H4 (cell line): ENCODE measurements at places on chromosomes 16 and 17.

GRCh38 chr17:59353106-59353854, 21.8 kb downstream of the YPEL2 start:
- DNase-seq = no peak

DNA sequence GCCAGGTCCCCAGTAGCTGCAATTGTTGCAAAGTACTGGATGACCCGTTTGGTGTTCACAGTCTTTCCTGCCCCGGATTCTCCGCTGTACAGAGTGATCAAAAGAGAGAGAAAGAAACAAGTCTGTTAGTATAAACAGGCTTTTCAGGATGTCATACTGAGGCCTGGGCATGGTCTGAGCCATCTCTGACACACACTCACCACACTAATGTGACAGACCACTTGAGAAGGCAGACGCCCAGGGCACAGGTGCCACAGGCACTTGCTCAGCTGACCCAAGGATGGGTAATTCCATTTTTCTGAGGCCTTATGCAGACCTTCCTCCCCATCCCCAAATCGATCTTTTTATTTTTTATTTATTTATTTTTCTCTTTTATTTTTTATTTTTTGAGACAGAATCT, 7.5 kb downstream of the MYH3 start:
- no peak for DNase-seq

DNA sequence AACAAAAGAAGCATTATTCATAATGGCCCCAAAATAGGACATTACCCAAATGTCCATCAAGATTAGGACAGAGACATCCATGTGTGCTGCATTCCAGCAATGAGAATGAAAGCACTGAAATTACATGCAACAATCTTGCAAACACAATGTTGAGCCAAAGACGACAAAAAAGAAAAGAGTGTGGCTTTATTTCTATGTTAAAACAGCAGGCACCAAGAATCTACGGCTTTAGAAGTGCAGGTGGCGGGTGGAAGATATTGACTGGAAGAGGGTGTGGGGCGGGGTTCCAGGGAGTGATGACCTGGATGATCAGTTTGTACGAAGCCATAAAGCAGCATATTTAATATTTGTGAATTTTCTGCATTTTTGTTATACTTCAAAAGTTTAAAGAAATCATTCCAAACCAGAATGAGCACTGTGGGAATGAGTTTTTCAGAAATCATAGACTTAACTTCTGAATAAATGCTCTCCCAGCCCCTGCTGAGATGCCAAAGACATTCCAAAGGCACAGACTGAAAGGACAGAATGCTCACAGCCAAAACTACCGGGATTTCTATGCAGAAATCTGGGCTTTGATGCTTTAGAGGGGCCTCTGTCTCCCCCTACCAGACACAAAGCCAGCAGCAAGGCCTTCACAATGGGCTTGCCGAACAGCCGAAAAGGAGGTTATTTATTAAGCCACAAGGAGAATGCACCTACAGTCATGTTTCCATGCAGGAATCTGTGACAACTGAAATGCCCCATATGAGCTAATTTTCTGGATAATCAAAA, 361.6 kb downstream of the GRIN2A start:
- no peak for DNase-seq

GRCh38 chr17:75394332-75394918, 11.1 kb downstream of the GRB2 start:
- no peak for DNase-seq

- no peak for DNase-seq
Observed at GRCh38 chr17:3911271-3912053, 4.8 kb downstream of the P2RX1 start.

DNA sequence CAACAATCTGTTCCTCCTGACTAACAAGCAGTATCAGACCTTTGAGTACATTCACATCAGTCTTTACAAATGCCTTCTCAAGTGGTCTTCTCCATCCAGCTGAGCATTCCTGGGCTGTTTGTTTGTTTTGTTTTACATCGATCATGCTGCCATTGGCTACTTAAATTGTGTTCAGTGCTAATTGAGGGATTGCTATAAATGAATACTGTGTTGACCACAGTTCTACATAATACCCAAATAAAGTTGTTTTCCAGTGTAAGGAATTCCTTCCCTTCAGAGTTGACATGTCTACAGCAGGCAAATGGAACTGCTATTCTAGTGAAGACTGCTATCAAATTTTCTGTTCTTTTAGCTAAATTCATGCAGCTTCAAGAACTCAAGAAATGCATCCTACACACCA, 3.2 kb downstream of the CDH8 start:
- DNase-seq = no peak

- no peak for DNase-seq
Observed at GRCh38 chr17:63984236-63984635, 11.5 kb upstream of the SCN4A start.

DNA sequence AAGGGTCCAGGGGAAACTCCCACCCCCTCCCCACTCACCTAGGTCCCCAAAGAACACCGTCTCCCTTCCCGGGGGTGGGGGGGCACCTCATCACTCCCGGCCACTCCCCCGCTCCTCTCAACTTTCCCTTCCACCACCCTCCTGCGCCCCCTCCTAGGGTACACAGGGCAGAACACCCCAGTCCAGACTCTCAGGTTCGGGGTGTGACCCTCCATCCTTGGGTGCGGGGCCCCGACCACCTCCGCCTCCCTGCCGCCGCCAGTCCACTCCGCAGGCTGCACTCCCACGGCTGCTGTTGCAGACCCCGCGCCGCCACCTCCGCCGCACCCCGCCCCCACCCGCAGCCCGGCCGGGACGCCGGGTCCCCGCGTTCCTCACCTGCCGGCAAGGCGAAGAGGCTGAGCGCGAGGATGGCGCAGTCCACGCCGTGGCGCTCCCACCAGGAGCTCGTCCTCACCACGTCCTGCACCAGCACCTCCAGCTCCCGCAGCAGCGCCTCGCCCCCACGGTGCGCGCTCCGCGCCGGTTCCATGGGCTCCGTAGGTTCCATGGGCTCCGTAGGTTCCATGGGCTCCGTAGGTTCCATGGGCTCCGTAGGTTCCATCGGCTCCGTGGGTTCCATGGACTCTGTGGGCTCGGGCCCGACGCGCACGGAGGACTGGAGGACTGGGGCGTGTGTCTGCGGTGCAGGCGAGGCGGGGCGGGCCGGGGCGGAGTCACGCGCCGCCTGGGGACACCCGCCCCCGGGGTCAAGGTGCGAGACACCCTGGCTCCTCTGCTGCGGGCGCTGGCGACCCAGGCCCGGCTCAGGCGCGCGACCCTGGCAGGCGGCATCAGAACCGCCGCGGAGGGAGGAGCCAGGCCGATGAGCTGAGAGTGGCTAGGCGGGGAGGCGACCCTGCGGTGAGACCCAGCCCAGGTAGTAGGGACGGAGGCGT, at the start of gene FADS6:
Gene FADS6, minus strand, starts transcription at position 660 of the 938 bp plus-strand sequence. Its CDS starts 38 bp downstream, at position 622.
- no peak for DNase-seq

DNA sequence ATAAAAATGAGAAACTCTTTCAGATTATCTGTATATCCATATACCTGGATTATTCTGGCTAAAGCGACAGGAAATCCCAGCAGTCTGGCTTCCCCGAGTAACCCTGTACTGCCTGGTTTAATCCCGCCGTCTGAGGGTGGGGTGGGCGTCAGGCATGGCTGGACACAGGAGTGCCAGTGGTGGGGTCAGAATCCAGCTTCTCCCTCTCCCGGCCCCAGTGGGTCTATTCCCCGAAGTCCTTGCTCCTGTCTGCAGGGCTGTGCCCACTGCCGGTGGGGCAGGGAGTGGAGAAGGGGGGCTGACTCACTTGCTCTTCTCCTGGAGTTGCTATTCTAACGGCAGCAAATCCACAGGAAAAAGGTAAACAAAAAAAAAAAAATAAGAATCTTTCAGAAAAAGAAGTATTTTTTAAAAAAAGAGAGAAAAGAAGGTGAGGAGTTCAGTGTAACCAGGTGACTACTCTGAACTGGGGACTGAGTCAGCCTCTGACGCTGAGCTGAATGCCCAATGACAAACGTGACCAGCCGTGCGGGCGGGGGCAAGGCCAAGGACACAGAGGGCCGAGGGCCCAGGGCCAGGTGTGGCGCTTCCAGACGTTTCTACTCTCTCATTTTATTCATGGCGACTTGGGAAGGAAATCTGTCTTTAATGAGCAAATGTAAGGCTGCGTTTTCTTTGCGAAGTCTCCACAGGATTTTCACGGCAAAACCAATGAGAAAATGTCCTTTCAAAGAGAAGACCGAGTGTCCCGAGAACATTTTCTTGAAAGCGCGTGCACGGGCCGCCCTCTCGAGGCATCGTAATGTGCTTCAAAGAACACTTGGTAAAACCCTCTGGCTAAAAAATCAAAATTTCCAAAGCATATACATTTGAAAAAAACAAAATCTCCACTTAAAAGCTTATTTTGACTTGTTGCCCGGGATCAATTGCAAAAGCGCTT, 20.2 kb downstream of the FOXF1 start:
- no peak for DNase-seq

DNA sequence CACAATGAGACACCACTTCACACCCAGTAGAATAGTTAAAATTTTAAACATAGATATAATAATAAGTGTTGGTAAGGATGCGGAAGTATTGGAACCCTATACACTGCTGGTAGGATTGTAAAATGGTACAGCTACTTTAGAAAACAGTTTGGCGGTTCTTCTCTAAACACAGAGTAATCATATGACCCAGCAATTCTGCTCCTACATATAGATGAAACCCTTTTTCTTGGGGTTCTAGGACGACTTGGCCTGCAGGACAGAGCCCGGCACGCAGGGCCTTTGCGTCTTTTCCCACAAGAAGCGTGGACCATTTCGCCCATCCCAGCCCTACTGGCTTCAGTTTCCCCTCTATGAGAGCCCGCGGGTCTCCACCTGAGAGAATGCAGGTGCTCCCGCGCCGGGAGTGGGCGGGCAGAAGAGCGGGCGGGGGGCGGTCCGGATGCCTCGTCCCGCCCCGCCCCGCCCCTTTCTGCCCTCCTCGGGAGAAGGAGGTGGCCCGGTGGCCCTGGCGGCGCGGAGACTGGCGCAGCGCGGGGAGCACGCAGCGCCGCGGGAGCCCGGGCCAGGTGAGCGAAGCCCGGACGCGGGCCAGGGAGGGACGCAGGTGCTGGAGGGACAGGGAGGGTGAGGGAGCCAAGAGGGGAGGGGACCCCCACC, at the start of gene SDR42E2:
Gene SDR42E2, plus strand, starts transcription at position 508 of the 657 bp plus-strand sequence. CDS start 3,077 bp downstream, outside the sequence.
- DNase-seq = no peak

DNA sequence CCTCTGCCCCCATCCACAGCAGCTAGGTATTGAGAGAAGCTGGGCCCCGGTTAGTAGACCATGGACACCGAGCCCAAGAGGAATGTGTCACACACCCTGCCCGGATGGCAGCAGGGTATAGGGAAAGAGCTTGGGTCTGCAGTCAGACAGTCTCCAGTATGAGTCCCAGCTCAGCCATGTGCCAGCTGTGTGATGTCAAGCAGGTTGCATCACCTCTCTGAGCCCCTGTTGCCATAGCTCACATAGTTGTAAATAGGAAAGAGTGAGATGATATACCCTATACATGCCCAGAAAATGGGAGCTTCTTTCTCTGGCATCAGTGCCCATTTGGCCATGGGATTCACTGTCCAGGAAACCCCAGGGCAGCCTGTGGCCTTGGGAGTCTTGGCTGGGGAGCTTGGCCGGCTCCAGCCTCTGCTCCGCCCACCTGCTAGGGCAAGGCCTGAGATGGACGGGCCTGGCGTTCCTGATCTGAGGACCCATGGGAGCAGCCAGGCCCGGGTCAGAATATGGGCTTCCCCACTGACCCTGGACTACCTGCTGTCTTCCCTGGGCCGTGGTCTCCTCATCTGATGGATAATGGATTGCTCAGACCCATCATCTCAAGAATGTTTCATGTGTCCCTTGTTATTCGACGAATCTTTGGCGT, 13.2 kb downstream of the CD300LG start:
- no peak for DNase-seq

DNA sequence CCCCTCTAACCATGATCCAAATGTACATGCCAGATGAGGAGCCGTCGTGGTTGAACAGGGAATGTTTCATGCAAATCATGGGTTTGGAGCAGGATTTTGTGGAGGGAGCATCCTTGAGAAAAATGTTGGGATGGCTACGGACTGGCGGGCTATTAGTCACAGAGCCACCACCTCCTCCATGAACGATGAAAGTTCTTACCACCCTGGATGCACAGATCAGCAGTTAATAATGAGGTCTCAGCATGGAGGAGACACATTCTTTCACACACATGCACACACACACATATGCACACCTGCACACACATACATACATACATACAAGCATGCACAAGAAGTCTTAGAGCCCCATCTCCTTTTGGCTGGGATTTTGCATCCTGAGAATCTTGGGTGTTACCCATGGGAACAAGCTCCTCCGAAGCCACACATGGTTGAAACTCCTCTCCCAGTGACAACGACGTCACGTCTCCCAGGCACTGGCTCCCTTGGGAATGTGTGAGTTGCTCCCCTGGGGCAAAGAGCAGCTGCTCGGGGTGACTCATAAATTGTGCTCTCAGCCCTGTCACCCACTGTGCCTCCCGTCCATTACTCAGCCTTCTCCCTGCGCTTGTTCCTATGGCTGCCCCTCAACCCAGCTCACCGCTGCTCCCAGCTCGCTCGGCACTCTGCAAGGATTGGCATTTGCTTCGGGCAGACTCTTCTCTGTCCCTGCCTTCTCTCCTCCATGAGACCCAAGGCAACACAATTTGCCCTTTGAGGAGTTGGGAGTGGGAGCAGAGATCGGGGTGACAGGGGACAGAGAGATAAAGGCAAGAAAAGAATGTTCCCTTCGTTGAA, 344.6 kb downstream of the SOX9 start:
- DNase-seq = peak; percentile 88

DNA sequence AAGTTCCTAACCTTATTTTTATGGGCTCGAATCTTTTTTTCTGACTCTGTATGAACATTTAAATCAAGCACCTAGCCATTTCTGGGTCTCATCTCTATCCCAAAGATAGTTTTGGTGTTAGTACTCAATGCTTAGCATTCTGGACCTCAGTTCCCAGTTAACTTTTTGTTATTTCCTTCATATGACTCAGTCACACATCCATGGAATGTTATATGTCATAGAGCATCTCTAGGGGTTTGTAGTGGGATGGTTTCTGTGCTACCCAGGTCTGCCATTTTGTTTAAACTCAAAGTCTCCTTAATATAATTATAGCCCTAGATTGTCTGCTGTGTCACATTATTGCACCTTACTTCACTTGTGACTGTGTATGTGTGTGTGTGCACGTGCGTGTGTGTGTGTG, 90.1 kb downstream of the EFCAB13 start:
- DNase-seq = no peak
